ENCODE measurements at places on chromosomes 7 and 10.

- no peak for DNase-seq
Measured at GRCh38 chr10:78830976-78831375, 237.8 kb upstream of the ZMIZ1 start.

- DNase-seq = peak; percentile 40
Measured at GRCh38 chr7:42883950-42884349, 27.9 kb downstream of the C7orf25 start.

- no peak for DNase-seq
Measured at GRCh38 chr7:22250390-22250789, 106.6 kb downstream of the RAPGEF5 start.

- DNase-seq = no peak
Measured at GRCh38 chr7:125908711-125909110, 979.1 kb upstream of the POT1 start.

GRCh38 chr10:75352650-75353049 lies 48.9 kb downstream of the ZNF503 start:
- no peak for DNase-seq

GRCh38 chr10:121532292-121532864 lies 65.9 kb downstream of the FGFR2 start:
- no peak for DNase-seq

GRCh38 chr10:8211631-8212030 lies 157.1 kb downstream of the GATA3 start:
- no peak for DNase-seq

GRCh38 chr10:89516149-89516832 lies 19.1 kb downstream of the SLC16A12 start:
- DNase-seq = no peak

DNA sequence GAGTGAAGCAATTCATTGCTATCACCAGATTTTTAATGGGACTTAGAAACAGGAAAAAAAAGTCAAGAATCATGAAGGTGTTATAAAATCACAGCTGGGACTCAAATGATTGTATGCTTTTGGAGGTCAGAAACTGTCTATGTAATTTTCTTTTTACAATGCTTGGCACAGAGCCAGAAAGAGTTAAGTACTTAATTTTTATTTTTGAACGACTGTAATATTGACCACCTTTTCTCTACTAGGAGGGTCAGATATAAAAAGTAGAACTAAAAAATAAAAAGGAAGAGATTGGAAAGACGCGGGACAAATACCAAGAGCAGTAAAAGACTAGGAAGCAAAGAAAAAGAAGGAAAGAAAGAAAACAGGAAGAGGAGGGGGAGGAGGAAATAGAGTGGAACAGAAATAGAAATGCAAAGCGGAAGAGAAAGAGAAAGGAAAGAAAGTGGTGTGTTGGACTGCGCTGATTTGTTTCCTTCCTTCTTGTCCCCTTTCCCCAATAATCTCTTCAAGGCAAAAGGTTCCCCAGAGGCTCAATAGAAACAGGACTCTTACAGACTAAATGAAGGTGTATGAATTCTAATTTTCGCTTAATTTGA lies 23.2 kb upstream of the C1GALT1 start:
- DNase-seq = no peak

- no peak for DNase-seq
Measured at GRCh38 chr7:135665042-135665441, 2.7 kb downstream of the STMP1 start.

GRCh38 chr7:74474271-74474865 lies 20.7 kb downstream of the GTF2IRD1 start:
- DNase-seq = no peak

- DNase-seq = no peak
Measured at GRCh38 chr7:18518555-18518954, 23.0 kb downstream of the HDAC9 start.

- DNase-seq = no peak
Measured at GRCh38 chr7:50610521-50611277, 45.5 kb upstream of the DDC start.

GRCh38 chr10:45373003-45373575 lies 927 bp upstream of the ALOX5 start:
- DNase-seq = peak; percentile 5

DNA sequence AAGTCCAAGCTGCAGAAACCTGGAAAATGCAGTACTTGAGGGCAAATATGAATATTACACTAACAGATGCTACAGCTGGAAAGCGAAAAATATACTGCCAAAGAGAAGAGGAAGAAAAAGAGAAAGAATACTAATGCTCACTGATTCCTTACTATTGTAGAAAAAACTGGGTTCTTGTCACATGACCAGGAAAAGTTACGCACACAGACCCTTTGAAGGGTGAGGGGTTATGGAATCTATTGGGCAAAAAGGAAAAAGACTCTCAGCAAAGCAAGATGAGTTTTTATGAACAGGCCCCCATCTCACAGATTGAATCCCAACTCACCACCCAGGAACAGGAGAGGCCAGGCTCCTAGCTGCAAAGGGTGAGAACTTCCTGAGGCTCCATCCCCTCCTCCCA lies 228.1 kb upstream of the KLF14 start:
- DNase-seq = no peak

GRCh38 chr10:31830887-31831286 lies 97.7 kb downstream of the ARHGAP12 start:
- DNase-seq = no peak

GRCh38 chr7:105693576-105693975 lies 112.3 kb upstream of the EFCAB10 start:
- no peak for DNase-seq

GRCh38 chr7:133295484-133295883 lies 42.6 kb downstream of the EXOC4 start:
- no peak for DNase-seq

- DNase-seq = no peak
Measured at GRCh38 chr10:63866747-63867140, 345.5 kb downstream of the REEP3 start.

DNA sequence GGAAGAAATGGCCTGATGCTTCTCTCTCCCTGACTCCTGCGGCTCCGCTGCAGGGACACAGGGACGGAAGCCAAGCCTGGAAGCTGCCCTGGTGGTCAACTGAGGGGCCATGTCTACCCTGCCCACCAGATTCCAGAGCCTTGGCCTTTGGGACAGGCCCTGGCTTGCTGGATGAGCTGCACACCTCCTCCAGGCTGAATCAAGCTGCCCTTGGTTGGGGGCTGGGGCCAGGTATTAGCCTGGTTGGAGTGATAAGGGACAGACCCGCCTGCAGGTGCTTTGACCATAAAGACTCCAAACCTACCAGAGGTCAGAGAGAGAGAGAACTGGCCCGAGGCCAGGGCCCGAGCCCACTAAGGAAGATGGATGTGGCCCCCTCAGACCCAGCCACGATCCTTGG lies 30.1 kb downstream of the CRHR2 start:
- no peak for DNase-seq

- no peak for DNase-seq
Measured at GRCh38 chr7:92988051-92988450, 129.7 kb downstream of the SAMD9 start.

GRCh38 chr7:68041554-68041953 lies 1044.9 kb downstream of the TYW1 start:
- DNase-seq = no peak

DNA sequence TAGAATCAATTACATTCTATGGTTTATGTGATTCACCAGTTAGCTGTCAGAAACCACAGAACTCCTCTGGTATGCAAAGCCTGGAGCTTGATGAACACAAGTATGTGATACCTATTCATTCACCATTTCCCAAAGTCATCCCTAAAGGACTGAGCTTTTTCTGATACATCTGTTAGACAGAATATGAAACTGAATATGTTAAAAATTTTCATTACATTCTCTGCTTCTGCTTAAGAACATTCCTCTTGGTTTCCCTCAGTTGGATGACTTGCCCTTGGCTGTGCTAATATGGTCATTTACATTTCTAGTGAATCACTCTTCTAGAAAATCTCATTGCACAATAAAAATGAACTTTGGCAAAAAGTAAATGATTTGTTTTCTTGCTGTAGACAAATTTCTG lies 10.8 kb upstream of the PON1 start:
- DNase-seq = no peak

DNA sequence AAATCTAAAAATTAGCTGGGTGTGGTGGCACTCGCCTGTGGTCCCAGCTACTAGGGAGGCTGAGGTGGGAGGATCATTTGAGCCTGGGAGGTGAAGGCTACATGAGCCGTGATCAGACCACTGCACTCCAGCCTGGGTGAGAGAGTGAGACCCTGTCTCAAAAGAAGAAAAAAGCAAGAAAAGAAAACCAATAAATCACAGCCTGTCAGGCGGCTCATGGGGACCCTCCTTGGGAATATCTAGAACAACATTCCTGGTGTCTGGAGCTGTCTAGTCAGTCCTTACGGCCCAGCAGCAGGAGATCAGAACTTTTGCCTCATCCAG lies 130.6 kb upstream of the TNRC18 start:
- no peak for DNase-seq

GRCh38 chr7:71769326-71769725 lies 637.4 kb downstream of the GALNT17 start:
- DNase-seq = no peak

- DNase-seq = no peak
Measured at GRCh38 chr7:3432911-3433310, 131.9 kb downstream of the SDK1 start.

GRCh38 chr10:78821052-78821451 lies 247.7 kb upstream of the ZMIZ1 start:
- no peak for DNase-seq

DNA sequence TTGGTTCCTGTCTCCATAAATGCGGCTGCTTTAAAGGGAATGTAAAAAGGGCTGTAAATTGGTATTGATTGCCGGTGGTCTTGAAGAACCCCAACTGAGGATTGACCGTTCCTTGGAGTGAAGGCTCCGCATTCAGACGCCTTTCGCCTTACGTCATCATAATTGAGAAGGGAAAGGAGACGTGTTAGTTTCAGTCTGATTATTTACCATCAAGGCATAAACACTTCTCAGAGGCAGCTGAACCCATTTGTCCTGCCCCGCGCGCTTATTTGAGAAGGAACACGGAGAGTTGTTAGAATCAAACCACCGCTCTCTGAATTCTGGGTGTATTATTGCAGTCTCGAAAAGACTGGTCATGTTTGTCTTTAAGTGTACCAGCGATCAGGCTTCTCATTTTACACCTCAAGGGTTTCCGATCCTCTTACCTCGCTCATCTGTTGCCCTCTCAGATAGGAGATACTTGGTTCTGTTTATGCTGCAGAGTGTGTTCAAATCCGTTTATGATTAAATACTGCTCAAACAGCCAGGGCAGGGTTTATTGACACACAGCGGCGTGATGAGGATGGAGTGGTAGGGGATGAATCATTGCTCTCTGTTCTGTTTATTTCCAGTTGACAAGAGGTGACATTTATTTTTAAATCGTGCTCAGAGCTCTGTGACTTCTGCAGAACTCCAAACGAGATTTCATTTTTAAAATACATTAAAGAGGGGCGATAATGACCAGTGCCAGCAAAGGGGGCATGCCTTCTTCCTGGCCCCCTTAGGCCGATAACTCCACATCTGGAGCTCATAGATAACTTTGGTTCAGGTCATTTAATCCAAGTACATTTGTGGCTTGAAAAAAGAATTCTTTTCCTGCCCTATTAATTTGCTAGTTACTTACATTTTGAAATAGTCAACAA lies 30.4 kb downstream of the FOXK1 start:
- DNase-seq = peak; percentile 81

GRCh38 chr10:30553018-30553625 lies 76.4 kb downstream of the LYZL2 start:
- DNase-seq = no peak

DNA sequence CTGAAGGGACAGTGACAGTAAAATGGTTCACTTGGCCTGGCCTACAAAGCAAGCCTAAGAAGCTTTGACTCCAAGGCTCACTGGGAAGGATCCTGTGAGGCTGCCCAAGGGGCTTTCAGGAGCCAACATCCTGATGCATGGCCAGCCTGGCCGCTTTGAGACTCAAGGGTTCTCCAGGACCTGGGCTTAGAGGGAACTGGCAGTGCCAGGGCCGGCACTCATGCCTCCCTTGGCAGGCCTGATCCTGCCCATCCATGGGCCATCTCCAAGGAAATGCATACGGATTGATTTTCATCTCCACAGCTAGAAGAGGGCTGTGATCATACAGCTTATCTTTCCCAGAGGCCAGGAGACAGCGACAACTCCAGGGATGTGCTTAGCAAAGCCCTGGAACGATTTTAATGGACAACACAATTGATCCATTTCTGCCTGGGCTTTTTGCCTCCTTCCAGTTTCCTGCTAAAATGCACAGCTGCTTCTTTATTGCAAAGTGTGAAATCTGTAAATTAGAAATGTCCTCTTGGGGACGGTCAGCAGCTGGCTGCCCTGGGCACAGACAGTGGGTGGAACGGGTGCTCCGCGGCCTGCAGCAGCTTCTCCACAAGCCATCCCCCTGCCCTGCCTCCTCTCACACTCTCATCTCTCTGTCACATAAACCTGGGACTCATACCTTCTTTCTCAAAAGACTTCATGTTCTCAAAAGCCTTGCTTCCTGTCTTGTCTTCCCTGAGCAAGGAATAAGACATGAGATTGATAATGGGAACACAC lies 288.5 kb downstream of the GRID1 start:
- no peak for DNase-seq

GRCh38 chr10:51911723-51912122 lies 212.3 kb upstream of the CSTF2T start:
- DNase-seq = no peak

DNA sequence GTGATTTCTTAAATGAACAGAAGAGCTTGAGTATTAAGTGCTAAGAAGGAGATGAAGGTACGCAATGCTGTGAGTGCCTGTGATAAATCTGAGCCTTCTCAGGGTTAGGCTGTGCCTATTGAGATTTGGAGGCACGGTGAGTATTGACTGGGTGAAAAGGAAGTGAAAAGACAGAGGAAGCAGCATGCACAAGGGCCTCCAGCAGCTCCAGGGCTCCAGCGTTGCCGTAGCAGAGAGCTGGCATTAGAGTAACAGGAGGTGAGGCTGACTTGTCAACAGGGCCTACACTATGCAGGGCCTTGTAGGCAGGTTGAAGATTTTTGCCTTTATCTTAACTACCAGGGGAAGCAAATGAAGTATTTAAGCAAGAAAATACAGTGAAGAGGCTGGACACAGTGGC lies 54.1 kb upstream of the PDCD4 start:
- DNase-seq = no peak

DNA sequence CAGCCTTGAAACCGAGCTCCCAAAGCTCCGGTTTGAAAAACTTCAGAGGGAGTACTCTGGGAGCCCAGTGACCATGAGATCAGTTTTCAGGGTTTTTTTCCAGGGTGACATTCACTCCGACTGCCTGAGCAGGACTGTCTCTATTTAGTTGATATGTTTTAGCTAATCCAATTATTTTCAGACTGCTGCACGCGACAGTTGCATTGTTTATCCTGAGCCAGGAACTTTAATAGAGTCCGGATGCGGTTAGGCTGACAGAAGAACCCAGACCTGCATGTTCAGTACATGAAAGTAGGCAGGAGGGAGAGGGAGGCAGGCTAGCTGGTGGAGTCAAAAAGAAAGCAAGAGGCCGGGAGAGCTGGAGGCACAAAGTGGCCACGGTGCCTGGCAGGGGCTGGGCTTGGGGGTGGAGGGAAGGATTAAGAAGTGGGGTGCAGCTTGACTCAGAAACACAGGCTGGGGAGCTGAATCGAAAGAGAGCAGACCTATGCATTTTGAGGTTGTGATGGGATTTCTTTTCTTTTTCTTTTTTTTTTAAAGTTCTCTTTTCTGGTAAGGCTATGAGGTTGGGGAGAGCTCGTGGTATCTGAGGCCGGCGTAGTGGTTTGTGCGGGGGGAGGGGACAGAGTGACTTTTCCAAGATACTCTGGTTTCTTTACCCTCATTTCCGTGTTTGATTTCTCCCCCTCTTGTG lies 5.7 kb downstream of the GATA3 start:
- DNase-seq = no peak

- DNase-seq = no peak
Measured at GRCh38 chr10:125085258-125086054, 74.9 kb downstream of the CTBP2 start.

- no peak for DNase-seq
Measured at GRCh38 chr10:51233337-51234100, 159.2 kb downstream of the PRKG1 start.

Measured in DMS79 treated with DMSO at 0.1 percent for 48 hours (cell line).